ENCODE measurements at places on chromosomes 4 and X. TPM values are rescaled to one million over a fixed set of nuclear protein-coding genes. Genes with fewer than 3 reads are reported as not detected.

RELL1 gene
- 4.8 TPM for total RNA-seq

RNF212 gene
- total RNA-seq = 1.2 TPM

SERTM2 gene
- total RNA-seq = not detected

PPP3CA gene
- 24.7 TPM for total RNA-seq

HAUS3 gene
- total RNA-seq = 7.4 TPM

XK gene
- total RNA-seq = 0.39 TPM

SLC4A4 gene
- total RNA-seq = 1.6 TPM

CENPI gene
- 10.3 TPM for total RNA-seq

RRH gene
- not detected for total RNA-seq

HTRA3 gene
- total RNA-seq = 14.5 TPM

PWWP3B gene
- not detected for total RNA-seq

FRG2 gene
- total RNA-seq = not detected

SEC31A gene
- total RNA-seq = 81.5 TPM

KLHL13 gene
- total RNA-seq = 0.39 TPM

MRPL1 gene
- 24.1 TPM for total RNA-seq

FGG gene
- 4.8 TPM for total RNA-seq

EVC2 gene
- 2.3 TPM for total RNA-seq

HSFX2 gene
- 0.08 TPM for total RNA-seq

ACTRT1 gene
- total RNA-seq = not detected

CSAG1 gene
- total RNA-seq = 0.27 TPM

GAGE12E gene
- total RNA-seq = not detected

COX7B2 gene
- not detected for total RNA-seq

FAM241A gene
- 0.95 TPM for total RNA-seq

PDCL2 gene
- not detected for total RNA-seq

PABPC1L2B gene
- total RNA-seq = not detected

LRP2BP gene
- total RNA-seq = 0.13 TPM

N4BP2 gene
- total RNA-seq = 2.2 TPM

XPNPEP2 gene
- not detected for total RNA-seq

AWAT2 gene
- not detected for total RNA-seq

UGT8 gene
- total RNA-seq = 0.13 TPM

DUX4 gene
- not detected for total RNA-seq

GPAT3 gene
- 48.2 TPM for total RNA-seq

EBP gene
- total RNA-seq = 109 TPM

DOCK11 gene
- 6.8 TPM for total RNA-seq

UGT2A1 gene
- not detected for total RNA-seq

NLGN4X gene
- not detected for total RNA-seq

STAP1 gene
- total RNA-seq = not detected

CITED1 gene
- 0.92 TPM for total RNA-seq

MTNR1A gene
- total RNA-seq = 0.50 TPM

SPANXC gene
- 0.78 TPM for total RNA-seq

Measured in A549 treated with CpdA at 1 μM for 4 hours (cell line).